Esophagus squamous epithelium (tissue), 5 donors: ENCODE measurements at places on chromosomes 7 and 10.

DNA sequence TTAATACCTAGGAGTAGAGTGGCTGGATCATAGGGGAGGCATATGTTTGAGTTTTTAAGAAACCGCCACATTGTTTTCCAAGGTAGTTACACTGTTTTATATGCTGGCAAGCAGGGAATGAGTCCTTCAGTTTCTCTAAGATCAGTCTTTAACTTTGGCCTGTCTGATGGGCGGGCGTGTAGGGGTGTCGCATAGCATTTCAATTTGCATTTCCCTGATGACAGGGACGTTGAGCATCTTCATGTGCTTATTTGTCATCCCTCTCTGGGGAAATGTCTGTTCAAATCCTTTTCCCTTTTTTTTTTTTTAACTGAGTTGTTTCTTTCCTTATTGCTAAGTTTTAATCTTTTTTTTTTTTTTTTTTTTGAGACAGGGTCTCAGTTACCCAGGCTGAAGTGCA is 9.8 kb downstream of the MTG1 start:
- DNase-seq, result no peak

DNA sequence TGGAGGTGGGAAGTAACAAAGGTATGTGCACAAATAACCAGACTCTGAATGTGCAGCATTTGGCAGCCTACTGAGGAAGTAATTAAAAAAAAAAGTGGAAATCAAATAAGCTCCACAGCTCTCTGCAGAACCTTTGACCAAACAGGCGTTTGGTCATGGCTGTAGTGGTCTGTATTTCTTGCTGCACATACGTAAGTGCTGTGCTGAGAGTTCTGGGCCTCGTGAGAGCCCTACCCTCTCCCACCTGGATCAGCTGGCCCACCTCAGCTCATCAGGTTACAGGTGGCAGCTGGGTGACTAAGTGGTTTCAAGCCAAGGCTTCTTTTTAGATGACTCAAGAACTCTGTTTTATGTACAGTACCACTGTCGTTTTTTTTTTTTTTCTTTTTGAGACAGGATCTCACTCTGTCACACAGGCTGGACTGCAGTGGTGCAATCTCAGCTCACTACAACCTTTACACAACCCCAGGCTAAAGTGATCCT is 178.2 kb upstream of the KLF6 start:
- DNase-seq, result no peak

GRCh38 chr7:47283497-47284131 is 298.3 kb downstream of the TNS3 start:
- DNase-seq, result no peak

DNA sequence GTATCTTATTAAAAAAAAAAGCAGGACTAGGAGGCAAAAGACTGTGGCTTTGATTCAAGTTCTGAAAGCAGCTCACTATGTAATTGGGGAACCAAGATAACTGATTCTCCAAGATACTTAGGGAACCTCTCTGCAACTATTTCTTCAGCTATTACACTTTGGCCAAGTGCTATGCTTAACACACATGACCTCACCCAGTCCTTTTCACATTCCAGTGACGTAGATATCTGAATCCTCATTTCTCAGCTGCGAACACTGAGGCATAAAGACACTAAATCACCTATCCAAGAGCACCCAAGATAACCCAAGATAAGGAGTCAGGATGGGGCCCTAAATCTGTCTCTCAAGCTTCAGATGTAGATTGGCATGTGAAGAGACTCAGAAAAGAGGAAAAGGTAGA is 133.6 kb downstream of the GLI3 start:
- DNase-seq, result no peak

GRCh38 chr7:45662018-45662417 is 87.8 kb downstream of the ADCY1 start:
- DNase-seq, result no peak

DNA sequence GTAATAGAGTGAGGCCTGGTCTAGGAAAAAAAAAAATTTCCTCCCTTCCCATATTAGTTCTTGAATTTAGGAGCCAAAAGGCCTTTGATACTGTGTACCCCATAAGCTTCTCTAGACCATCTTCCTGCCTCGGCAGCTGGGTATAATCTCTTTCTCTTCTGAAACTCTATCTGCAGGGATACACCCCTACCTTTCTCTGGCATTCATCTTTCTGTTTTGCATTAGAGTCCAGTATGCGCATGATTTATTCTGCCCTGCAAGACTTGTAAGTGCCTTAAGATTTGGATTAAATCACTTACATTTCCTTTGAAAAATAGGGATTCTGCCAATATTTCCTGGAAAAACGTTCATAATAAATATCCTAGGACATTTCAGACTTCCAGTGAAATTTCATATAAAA is 431.2 kb downstream of the PLXDC2 start:
- DNase-seq, result no peak

DNA sequence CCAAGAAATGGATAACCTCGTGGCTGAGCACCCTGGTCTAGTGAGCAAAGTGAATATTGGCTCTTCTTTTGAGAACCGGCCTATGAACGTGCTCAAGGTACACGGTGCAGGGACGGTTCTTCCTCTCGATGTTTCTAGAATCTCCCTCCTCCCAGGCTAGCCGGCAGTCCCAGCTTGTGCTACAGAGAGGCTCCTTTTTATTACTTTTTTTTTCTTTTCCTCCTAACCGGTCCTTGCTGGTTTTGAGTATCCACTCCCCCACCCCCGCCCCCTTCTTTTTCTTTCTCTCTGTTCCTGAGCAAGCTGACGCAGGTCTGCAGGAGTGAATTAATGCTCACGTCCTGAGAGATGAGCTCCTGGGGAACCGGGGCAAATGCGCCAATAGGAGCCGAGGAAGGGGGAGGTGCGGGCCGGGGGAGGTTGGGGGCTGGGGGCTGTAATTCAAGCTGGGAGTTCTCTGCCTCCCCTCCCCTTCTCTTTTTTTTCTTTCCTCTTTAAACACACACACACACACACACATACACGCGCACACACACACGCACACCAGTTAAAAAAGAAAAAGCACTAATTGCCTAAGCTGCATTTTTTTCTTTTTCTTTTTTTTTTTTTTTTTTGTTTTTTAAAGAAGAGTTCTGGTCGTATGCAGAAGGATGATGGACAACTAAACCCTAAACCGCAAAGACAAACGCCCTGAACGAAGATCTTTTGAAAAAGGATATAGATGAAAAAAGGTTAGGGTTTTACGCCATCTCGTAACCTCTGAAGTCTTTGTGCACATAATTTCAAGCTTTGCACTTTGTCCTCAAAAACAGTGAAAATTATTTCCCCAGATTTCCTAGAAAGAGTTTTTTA is 6.6 kb downstream of the CPA2 start:
- DNase-seq, result no peak

DNA sequence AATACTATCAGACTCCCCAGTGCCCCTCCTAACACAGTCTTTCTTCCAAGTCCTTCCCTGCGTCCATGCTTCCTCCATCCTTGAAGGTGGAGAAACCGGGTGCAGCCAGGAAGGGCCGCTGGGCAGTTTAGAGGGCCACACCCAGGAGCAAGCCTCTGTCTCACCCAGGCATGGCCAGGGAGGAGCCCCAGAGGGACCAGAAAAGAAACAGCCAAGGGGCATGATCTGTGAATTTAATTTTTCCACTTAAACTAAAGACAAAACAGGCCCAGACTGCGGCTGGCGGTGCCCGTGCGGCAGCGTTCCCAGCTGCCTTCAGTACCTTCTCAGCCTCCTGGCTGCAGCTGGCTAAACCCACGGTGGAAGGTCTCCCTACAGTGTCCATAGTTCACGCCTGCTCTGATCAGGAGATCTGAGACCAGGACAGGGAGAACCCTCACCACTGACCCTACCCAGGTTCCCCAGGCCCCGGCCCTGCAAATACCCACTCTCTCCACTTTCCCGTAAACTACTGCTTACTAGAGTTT is 12.9 kb downstream of the UNCX start:
- no peak for DNase-seq

DNA sequence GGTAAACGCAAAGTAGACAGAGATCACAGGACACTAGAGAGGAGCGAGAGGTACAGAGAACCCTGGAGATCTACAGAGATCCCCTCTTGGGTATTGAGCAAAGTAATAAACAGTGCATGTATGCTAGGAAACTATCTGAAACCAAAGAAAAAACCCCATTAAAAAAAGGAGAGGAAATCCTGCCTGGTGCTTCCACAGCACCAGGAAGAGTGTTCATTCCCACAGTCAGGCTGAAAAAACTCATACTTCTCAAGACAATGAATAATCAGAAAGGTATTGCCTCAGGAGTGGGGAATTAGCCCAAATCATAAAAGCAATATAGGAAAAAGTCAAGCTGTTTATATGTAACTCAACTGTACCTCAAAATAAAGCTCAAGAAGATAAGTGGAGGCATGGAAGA is 59.1 kb downstream of the ANKRD26 start:
- DNase-seq, result no peak

GRCh38 chr10:123145542-123146012 is 2.4 kb upstream of the HMX2 start:
- no peak for DNase-seq

DNA sequence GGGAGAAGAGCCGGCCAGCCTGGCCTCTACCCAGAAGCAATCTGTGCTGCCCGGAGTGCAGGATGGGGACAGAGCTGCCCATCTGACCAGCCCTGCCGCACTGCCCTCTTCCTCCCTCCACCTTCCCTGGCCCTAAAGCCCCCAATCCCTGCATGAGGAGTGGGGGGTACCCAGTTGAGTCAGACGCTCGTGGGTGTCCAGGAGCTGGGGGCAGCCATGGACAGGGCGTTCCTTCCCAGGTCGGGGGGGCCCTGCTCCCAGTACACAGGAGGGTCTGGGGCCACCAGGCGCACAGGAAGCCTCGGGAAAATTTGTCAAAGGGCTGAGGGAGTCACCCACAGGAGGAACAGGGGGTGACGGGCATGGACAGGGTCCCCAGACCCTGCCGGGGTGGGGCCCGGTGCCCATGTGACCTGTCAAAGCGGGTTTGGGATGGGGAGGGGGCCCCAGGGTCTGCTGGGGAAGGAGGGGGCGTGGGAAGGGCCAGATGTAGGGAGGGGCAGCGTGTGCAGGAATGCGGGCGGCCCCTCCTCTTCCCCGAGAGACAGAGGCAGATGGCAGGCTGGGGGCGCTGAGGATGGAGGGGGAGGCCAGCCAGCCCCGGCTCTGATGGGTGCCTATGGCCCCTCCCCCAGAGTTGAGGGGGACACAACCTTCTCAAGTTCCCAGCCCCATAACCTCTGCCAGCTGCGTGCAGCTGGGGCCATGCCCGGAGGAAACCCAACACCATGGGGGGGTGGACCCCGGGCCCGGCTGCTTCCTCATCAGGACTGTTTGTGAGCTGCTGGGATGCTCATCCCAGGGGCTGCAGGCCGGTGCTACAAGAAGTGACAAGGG is 21.5 kb upstream of the GRIFIN start:
- no peak for DNase-seq

GRCh38 chr10:84344526-84344925 is 16.1 kb downstream of the CCSER2 start:
- DNase-seq, result no peak

DNA sequence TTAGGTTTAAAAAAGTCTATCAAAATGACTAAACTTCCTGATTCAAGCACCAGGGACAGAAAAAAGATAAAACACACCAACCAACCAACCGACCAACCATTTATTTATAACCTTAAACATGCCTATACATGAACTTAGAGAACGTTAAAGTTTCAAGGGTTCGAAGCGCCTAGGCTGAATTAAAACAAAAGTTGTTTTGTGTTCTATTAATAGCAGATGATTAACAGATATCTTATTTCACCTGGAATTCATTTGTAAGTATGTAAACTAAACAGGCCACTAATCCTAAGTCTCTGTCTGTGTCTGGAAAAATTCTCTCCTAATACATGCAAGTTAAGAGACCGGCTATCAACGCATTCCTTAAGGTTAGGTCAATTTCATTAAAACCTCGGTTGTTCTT is 1.4 kb downstream of the BAIAP2L1 start:
- no peak for DNase-seq

- DNase-seq, result no peak
These were observed 16.4 kb downstream of the LRRC4 start for GRCh38 chr7:128014811-128015210.

- DNase-seq, result no peak
These were observed 38.9 kb downstream of the GLRX3 start for GRCh38 chr10:130175074-130175473.

DNA sequence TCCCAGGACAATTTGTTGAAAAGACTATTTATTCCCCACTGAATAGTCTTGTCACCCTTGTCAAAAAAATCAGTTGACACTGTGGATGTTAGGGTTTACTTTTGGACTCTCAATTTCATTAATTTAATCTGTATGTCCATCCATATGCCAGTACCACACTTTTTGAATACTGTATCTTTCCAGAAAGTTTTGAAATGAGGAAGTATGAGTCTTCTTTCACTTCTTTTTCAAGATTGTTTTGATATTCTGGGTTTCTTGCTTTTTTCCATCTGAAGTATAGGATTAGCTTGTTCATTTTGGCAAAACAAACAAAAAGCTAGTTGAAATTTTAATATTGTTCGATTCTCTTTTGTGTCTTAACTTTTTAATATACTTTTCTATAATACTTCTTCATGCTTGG is 21.7 kb downstream of the KLHDC10 start:
- DNase-seq, result no peak

DNA sequence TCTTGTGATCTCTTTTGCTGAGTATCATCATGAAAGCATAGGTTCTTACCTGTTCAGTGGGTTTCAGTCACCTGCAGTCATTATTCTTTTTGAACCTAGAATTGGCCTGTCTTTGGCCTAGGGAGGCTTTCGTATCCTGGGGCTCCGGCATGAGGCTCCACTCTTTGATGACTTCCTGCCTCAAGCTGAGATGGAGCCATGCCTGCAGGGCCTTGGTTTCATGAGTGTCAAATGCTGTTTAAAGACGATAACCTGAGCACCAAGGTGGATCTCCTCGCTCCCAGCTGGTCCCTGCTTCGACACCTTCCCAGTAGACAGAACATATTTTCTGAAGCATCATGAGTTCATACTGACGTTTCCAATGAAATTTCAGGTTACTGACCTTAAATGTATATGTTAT is 597.8 kb upstream of the FOXK1 start:
- no peak for DNase-seq

- DNase-seq, result no peak
These were observed 270.6 kb downstream of the TRIL start for GRCh38 chr7:28687537-28687936.

DNA sequence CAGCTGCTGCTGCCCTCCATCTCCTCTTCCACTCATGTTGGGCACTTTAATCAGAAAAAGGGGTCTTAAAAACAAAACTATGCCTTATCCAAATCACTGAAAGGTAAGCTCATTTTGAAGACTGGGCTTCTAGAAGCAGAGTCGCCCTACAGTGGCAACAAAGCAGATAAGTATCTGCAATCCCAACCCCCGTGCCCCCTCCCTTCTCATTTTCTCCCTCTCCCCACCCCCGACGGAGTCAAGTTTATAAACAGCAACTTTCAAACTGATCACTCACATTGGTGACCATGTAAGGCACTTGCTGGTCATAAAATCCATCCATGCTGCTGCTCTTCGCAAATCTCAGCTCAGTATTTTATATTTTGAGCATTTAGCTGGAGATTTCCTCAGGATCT is 738 bp downstream of the ETV1 start:
- DNase-seq, result no peak

GRCh38 chr7:116812860-116813259 is 49.5 kb upstream of the CAPZA2 start:
- DNase-seq, result no peak

DNA sequence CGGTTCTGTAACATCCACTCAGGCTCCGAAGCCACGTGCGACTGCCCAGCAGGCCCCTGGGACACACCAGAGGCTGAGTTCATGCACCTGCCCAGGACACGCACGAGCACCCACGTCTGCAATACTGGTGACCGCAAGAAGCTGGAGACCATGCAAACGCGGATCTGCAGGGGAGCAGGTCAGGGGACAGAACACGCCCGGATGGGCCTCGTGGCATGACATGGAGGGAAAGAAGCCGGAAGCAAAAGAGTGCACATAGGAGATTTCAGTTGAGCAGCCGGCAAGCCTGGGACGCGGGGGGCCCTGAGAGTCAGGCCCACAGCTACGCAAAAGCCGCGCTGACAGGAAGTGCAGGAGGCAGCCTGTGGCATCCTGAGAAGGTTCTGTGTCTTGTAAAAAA is 73.7 kb downstream of the FOXL3 start:
- DNase-seq, result no peak
